ENCODE measurements at places on chromosomes 4 and X.

DNA sequence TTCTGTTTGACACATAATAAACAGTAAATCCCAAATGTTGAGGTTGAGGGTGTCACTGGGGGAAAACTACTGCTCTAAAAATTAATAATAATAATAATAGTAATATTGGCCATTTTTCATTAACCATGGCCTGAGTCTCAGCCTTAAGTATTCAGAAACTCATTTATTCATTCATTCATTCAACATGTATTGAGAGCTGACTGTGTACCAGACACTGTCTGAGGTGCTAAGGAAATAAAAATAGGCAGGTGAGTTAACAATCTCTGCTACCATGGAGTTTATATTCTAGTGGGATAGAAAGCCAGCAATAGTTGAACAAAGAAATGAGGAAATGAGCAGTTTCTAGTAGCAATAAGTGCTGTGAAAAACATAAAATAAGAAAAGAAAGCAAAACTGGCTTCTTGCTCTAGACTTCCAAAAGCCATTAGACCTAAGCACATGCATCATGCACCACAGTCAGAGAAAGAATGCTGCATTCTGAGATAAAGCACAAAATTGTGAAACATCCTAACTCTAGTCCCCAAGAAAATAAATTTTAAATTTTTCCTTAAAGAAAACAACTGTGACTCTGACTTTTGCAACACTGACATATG lies 278.7 kb downstream of the RCHY1 start:
- DNase-seq, result no peak

- DNase-seq, result peak; percentile 57
Measured at GRCh38 chrX:17374619-17375366, at the start of gene NHS. Gene NHS (plus strand): TSS chrX:17375200. CDS start chrX:17375758, 558 bp downstream.

GRCh38 chrX:111743316-111743715 lies 62.3 kb downstream of the ALG13 start:
- DNase-seq, result no peak

- no peak for DNase-seq
Measured at GRCh38 chr4:68272860-68273259, 27.4 kb upstream of the TMPRSS11B start.

DNA sequence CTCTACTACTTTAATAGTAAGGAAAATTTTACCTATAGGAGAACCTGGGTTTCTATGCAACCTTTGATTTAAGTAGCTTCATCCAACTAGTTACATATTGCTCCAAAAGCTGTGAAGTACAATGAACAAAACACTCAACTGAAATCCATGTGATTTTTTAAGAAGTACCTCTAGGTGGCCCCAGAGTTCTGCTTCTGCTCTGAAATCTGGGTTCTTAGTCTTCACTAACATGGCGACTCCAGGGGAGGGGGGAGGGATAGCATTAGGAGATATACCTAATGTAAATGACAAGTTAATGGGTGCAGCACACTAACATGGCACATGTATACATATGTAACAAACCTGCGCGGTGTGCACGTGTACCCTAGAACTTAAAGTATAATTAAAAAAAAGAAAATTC lies 73.4 kb upstream of the MAGEB2 start:
- DNase-seq, result peak; percentile 40

DNA sequence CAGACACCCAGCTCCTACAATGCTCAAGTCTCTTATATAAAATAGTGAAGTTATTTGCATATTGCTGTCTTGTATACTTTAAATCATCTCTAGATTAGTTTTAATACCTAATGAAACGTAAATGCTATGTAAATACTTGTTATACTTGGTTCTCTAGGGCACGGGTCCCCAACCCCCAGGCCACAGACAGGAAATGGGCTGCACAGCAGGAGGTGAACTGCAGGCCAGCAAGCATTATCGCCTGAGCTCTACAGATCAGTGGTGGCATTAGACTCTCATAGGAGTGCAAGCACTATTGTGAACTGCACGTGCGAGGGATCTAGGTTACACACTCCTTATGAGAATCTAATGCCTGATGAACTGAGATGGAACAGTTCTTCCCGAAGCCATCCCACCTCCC lies 395.9 kb upstream of the EMCN start:
- DNase-seq, result no peak

DNA sequence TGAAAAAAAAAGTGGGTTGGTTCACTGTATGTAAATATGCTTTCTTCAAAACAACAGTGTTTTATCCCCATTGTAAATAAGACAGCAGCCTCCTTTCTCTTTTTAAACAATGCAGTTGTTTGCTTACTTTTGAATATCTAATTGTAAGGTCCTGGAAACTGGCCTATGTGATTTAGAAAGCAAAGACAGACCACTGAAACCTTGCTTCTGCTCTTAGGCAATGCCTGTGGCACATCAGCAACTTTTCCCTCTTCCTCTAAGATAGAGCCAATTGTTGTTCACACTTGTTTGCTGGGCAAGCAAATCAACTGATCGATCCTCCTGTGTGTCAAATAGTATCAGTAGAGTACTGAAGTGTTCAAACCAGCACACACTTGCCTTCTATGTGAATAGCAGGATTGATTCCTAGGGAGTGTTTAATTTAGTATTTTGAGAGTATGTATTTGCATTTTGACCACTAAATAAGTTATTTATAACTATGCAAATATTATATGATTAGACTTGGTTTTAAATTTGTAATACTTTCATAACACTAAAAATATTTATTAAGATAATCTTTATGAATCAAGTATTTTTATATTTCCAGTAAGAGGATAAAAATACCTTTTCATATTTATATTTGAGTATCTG lies 55.4 kb upstream of the GRPR start:
- DNase-seq, result no peak

DNA sequence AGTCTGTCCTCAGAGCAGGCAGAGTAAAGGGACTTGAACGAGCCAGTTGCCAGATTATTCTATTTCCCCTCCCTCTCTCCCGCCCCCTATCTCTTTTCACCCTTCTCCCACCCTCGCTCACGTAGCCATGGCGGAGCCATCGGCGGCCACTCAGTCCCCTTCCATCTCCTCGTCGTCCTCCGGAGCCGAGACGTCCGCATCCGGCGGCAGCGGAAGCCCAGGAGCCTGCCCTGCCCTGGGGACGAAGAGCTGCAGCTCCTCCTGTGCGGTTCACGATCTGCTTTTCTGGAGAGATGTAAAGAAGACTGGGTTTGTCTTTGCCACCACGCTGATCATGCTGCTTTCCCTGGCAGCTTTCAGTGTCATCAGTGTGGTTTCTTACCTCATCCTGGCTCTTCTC lies 106.2 kb upstream of the SMAD1 start:
- no peak for DNase-seq

GRCh38 chr4:10181745-10182445 lies 65.3 kb upstream of the WDR1 start:
- no peak for DNase-seq

DNA sequence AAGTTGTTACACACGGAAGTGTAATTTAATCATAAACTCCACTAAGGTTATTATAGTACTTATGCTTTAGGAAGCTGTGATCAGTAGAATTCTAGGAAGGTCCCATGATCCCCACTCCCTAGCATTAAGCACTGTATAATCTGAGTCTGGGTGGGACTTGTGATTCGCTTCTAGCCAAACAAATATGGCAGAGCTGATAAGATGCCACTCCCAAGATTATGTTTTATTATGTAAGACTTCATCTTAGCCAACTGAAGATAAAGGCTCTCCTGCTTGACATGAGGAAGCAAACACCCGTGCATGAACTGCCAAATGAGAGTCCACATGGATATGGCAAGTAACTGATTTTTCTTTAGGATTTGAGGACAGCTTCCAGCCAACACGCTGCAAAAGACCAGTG lies 186.4 kb upstream of the NDST3 start:
- DNase-seq, result no peak

DNA sequence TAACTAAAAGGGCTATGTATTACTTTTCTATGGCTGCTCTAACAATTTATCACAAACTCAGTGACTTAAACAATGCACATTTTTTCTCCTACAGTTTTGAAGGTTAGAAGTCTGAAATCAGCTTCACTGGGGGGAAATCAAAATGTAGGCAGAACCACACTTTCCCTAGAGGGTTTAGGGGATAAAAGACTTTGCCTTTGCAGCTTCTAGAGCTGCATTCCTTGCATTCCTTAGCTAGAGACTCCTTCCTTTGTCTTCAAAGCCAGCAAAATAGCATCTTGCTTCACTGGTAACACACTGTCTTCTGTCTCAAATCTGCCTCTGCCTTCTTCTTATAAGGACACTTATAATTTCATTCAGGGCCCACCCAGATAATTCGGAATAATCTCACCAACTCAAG lies 152.4 kb upstream of the SPIN4 start:
- no peak for DNase-seq

DNA sequence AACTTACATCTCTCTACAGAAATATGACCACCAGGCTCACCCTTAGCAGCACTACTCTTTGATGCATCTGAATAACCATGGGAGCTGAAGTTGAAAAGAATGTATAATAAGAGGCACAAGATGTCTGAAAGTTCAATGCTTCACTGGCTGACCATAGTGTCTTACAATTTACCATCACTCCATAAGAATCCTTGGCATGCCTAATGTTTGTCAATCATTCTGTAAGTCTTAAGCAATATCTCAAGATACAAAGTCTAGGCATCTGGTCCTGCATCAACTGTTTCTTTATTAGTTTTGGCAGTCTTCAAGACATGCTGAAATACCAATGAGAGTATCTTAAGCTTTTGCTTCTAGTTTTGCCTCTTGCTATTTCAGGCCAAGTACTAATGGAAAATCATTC lies 755.5 kb downstream of the STIM2 start:
- DNase-seq, result no peak

DNA sequence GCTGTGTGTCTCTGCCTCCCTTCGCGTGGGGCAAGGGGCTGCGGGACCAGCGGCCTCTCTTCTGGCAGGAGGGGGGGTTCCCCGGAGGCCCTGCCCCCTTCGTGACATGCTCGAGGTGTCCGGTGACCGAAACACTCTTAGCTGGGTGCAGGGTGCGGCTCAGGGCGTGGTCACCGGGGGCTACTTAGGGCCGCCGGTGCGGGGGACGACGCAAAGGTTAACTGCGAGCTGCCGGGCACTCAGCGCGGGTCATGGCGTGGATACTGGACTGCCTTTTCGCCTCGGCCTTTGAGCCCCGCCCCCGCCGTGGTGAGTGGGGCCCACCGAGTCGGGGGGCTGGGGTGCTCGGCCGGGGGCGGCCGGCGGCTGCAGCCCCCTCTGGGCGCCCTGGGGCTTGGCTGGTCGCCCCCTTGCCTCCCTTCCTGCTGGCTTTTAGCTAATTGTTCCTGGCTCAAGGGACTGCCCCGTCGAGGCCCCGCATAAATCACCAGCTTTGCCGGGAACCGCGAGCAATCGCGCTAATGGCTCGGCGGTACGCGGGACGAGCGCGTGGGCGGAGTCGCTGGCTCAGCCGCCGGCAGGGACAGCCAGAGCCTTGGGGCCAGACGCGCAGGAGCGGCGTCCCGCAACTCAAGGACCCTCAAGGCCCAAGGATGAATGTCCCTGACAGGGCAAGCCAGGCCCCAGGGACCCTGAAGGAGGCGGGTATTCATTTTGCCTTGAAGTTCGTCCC lies at the start of gene ARHGAP36:
Gene ARHGAP36 (plus strand): TSS at position 211 of the 733 bp plus-strand sequence. CDS start 23,320 bp downstream, outside the sequence.
- DNase-seq, result no peak

DNA sequence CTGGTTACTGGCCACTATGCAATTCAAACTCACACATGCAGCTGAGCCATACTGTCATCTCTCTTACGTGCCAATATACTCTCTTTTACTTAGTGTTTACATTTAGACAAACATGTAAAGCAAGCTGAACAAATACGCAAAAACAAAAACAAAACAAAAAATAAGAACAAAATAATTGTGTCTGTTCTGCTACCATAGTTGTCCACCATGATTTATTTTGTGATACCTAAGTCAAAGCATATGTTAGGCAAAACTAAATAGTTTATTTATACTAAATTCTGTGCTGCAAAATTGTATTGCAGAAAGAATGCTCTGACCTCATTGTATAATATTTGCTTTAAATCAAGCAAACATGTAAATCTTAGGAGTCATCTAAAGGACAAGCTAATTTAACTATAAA lies 943.2 kb upstream of the AGA start:
- DNase-seq, result no peak

DNA sequence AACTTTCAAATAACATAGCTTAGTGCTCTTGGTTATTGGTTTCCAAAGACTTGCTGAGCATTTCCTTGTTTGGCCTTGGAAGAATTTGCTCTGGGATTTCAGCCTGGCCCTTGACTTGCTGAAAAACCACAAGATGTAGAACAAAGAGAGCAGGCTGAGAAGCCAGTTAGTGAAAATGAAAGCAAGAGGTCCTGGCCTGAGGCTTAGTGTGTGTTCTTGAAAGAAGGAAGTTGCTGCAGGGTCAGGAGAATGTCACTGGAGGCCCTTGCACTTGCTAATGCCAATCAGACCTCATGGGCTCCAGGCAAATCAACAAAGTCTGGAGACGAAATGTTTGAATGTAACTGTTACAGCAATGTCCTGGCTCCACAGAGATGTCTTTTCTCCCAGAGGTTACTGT lies 79.4 kb downstream of the SYNPO2 start:
- no peak for DNase-seq

GRCh38 chr4:576991-577498 lies 950 bp upstream of the TMEM271 start:
- no peak for DNase-seq

DNA sequence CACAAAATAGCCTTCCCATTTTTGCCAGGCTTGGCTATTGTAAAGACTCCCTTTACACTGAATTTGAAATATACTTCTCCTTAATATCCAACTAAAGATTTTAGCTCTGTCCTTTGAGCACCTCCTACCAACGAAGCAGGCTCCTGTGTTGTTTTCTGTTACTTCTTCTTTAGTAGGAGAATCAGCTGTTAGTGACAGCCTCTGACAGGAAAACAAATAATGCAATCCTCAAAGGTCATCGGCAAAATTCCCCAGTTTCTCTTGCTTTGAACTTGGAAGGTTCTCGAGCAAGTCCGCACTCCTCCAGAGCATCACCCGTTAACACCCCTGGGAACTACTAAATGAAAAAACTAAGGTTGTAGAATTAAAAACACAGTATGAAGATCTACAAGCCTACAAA lies 66.9 kb downstream of the MANBA start:
- DNase-seq, result no peak

DNA sequence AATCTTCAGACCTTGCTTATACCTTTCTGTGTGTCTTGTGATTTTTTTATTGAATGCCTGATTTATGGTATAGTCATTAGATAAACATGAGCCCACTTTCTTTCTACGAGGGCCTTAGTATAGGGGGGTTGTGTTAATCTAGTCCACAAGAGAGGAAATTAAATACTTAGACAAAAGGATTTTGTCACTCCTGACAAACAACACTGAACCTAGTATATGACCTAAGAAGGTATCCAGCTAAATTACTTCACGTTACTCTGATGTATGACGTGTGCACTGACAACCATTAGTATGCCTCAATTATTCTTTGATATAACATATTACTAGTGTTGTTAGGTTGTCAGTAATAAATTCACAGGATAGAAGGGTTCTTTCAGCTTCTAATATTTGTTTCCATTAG lies 2.8 kb upstream of the PRR27 start:
- no peak for DNase-seq

GRCh38 chrX:123753656-123754350 lies 21.0 kb upstream of the THOC2 start:
- DNase-seq, result no peak

- no peak for DNase-seq
Measured at GRCh38 chr4:8245884-8246833, 23.4 kb upstream of the HTRA3 start.

Measured in NCI-H1092 treated with DMSO at 0.1 percent for 48 hours (cell line).